ENCODE measurements at places on chromosomes 12 and 14. TPM values are rescaled to one million over a fixed set of nuclear protein-coding genes. Genes with fewer than 3 reads are reported as not detected.
A peak's percentile ranks its signal among the peaks of the same experiment; 100 is the strongest.

DNA sequence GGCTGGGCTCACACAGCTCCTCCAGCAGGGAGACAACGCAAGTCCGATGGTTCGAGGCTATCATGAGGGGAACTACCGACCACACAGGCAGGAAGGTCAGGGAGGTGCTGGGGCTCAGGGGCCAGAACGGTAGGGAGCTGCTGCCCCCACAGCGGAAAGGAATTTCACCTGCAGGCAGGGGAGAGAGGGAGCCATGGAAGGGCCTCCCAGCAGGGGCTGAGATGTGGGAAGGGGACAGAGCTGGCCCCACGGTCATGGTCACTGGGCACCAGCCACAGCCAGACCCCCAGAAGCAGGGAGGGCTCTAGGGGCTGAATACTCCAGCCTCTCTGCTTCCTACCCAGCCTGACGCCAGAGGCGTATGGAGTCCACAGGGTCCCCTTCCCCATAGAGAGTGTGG, 103.1 kb downstream of the SCARB1 start:
- DNase-seq, result no peak

DNA sequence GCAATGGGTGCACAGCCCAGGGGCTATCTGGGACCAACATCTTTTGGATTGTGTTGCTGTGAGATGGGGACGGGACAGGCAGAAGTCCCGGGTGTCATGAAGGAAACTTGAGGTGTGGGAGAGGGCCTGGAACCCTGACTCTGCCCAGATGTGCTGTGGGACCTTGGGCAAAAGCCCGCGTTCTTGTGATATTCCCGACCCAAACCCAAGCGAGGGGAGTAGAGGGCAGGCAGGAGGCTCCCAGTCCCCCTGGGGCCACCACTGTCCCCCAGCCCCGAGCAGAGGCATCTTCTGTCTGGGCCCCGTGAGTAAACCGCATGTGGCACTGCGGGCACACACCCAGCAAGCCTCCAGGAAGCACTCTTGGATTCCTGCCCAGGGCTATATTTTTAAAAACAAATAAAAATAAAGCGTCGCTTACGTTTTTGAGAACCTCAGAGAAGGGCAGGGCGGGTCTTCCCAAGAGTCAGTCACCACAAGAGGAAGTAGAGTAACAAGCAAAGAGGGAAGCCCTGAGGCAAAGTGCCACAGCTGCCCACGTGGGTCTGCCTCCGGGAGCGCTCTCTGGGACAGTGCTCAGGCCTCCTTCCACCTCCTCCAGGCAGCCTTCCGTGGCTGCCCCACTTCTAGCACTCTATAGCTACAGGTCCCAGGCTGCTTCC, 39.5 kb downstream of the BEGAIN start:
- DNase-seq, result no peak

LUM gene
- total RNA-seq, result 934 TPM

SYNDIG1L gene
- not detected for total RNA-seq

DNA sequence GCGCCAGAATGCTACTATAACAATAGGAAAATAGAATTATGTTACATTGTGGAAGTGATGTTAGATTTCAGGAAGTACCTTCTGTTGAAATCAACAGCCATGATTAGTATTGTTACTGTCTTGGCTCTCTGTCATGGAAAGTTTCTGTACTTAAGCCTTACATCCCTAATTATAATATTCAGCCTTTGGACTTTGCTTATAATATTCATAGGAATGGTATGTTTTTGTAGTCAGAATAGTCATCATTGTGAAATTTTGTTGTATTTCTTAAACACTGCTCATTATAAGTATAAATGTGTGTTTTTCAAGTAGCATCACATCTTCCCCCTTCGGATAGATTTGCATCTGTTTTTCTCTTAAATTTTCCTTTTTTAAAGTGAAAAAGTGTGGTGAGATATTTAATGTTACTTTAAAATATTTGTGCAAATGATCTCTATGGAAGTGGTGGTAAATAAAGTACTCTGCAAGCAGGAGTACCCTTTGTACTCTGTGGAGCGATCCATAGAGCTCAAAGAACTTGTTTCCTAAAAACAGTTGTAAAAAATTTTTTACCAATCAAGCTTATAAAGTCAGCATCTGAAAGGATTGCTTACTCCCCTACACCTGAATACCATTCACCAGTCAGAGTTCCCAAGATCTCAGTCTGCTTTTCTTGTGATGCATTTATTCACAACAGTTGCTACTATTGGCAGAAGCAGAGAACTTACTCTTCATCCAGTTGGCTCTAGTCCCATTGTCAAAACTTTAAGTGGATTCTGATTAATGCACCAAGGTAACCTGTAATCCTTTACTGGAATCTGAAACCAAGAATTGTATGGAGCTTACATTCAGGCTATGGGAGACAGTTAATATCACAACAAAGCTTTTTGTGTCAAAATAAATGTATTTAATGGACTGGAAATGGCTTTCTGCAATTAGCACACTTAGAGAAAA, 87.8 kb downstream of the RIC8B start:
- DNase-seq, result no peak

DNA sequence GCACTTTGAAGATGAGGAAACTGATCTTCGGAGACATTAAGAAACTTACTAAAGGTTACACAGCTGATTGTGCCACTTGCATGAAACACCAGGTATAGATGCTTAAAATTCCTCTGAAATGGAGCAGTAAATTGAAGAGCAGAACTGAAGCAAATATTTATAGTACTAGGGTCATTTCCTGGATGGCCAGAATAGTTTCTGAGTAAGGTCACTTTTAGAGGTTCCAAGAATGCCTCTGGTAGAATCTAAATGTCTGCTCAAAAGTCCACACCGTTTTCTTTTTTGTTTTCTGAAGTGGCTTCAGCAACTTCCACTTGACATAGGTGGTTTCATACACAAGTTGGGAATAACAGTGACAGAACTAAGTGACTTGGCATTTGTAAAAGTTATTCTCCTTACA, 19.4 kb downstream of the TPH2 start:
- no peak for DNase-seq

SDS gene
- not detected for total RNA-seq

- peak; percentile 39 for DNase-seq
Measured at GRCh38 chr12:46535376-46535775, 162.8 kb upstream of the SLC38A2 start.

PIANP gene
- total RNA-seq, result 0.10 TPM

RPGRIP1 gene
- total RNA-seq, result 0.10 TPM

DNA sequence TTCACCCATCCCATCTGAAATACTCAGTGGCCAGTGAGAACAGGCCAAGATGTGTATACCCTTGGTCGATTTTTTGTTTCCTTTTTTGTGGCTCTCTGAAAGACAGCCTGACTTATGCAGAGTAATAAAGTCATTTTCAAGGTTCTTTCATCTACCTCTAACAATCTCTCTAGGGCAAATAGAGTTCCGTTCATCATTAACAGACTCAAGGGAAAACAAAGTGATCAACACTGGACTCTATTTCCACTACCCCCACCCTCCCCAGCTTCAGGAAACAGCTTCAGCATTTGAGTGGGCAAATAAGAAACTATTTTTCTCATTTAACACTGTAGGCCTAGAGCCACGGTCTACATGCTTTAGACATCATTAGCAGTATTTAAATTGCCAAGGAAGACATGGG, 15.9 kb downstream of the PRKAB1 start:
- DNase-seq, result no peak

KLHL28 gene
- total RNA-seq, result 26.2 TPM

DNA sequence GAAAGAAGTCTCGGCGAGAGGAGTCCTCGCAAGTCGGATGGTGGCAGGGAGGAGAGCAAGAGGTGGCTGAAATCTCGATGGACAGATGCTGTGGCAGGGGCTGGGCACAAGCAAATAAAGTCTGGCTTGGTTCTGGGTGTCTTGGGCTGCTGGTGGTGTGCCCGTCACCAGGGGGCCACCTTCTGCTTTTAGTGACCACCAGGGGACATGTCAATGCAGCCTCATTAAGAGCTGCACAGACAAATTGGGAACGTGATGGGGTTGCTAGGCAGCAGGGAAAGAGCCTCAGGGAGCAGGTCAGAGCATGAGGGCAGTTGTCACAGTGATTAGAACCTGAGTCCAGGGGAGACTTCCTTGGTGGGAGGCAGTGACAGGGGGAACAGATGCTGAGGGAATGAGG, 44.0 kb downstream of the LRRC74A start:
- DNase-seq, result no peak

- DNase-seq, result peak; percentile 36
Measured at GRCh38 chr12:105322070-105322469, 8.4 kb upstream of the C12orf75 start.

GRCh38 chr14:45249856-45250575, 3.0 kb downstream of the MIS18BP1 start:
- no peak for DNase-seq

SLCO1B1 gene
- not detected for total RNA-seq

DNA sequence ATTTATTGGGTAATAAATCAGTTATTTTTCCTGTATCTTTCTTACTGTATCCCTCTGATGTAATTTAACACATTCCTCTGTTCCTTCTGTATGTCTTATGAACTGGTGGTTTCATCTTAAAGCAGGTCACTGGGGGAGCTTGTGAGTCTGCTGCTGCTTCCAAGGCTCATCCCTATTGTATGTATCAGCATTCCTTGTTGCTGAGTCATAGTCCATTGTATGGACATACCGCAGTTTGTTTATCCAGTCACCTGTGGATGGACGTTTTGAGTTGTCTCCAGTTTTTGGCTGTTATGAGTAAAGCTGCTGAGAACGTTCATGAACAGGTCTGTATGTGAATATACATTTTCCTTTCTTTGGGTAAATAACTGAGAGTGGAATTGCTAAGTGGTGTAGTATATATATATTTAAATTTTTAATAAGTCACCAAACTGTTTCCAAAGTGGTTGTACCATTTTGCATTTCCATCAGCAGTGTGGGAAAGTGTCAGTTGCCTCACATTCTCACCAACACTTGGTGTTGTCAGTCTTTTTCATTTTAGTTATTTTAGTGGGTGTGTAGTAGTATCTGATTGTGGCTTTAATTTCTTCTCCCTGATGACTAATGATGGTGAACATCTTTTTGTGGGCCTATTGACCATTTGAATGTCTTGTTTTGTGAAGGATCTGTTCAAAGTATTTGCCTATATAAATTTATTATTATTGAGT, 82.7 kb downstream of the BEGAIN start:
- DNase-seq, result no peak

PMCH gene
- not detected for total RNA-seq

DNA sequence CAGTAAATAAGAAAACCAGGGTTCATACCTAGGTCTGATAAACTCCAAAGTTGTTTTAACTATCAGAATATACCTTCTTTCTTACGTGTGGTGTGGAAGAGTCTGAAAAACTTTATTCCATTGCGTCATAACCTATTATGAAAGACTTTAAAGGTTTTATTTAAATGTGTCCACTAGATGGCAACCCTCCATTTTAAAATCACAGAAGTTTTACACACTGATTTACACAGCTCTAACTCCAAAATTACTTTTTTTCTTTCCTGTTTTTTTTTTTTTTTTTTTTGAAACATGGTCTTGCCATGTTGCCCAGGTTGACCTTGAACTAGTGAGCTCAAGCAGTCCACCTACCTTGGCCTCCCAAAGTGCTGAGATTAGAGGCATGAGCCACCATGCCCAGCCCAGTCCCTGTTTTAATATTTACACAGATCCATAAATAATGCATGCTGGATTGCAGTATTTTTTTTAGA, 17.3 kb upstream of the TMPRSS12 start:
- DNase-seq, result peak; percentile 81

GRCh38 chr14:24312736-24313507, 1.6 kb downstream of the LTB4R start:
- DNase-seq, result no peak

GRCh38 chr12:57148469-57149244, 1.2 kb upstream of the LRP1-AS start:
- DNase-seq, result peak; percentile 17

GALNT9 gene
- 0.20 TPM for total RNA-seq

GRCh38 chr12:79690638-79691510, at the start of gene PAWR:
Gene PAWR, minus strand, starts transcription at chr12:79690964. Its CDS starts 720 bp downstream, at chr12:79690244.
- peak; percentile 41 for DNase-seq

DNA sequence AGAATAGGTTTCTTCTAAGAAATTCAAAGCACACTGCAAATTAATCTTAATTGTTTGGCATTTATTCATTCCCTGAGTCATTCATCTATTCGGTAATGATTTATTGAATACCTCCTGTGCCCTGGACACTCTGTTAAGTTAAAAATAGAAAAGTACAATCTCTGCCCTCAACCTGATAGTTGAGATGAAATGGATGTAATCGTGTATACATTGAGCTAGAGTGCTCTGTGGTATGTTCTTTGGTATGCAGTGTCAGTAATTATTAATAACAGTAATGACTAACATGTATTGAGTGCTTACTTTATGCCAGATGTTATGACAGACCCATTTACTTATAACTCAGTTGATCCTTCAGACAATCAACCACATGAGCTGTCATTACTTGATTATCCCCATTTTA, 47.6 kb downstream of the UTP20 start:
- DNase-seq, result no peak

SMCO2 gene
- not detected for total RNA-seq

OR4M1 gene
- total RNA-seq, result not detected

ACRBP gene
- total RNA-seq, result 0.99 TPM

Measured in skin of body (tissue), 3 donors.